ENCODE measurements at places on chromosomes 2 and 18. TPM values are rescaled to one million over a fixed set of nuclear protein-coding genes. Genes with fewer than 3 reads are reported as not detected.

DNA sequence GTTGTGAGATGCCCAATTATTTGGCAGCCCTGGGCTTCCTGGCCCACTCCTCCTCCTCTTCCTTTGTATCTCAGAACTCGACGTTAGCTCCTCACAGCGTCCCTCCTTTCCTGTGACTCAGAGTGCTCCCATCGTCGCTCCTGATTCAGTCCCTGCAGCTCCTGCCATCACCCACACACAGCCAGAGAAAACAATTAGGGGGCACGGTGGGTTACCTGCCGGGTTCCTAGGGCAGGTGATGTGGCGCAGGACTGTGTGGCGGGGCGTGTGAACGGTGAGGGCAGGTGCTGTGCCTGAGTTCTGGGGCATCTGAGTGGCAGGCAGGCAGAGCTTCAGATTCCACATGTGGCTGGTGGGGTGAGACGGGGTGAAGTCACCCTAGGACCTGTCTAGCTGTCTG is 42.6 kb downstream of the GLI2 start:
- DNase-seq: no peak

GRCh38 chr2:109204412-109204811 is 75.4 kb downstream of the SH3RF3 start:
- no peak for DNase-seq

DSG3 gene
- not detected for total RNA-seq

DNA sequence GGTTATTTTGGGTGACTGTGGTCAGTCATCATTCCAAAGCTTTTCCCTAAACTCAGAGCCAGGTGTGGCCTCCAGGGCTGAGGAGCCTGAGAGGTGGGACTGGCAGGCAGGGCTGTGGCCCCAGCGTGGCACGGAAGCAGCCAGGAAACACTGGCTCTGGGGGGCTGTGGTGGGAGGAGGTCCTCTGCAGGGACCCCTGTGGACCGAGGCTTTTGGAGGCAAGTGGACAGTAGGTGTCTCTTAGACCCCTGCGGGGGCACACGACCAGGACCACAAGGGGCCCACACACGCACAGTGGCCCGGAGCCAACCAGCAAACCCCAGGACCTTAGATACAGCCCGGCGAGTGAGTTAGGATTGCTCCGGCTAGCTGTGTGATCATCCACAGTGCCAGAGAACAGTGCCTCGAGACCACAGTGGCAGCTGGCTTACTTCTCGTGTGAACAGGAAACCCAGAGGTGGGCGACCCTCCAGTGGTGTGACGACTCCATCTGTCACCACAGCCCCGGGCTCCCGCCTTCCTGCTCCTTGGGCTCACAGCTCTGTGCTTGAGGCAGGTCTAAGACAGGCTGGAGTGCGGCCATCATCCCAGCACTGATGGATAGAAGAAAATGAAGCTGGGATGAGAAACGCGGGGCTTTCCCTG is 1.6 kb upstream of the RTP5 start:
- DNase-seq: no peak

GRCh38 chr2:6944555-6944954 is 27.3 kb downstream of the RNF144A start:
- DNase-seq: no peak

DNA sequence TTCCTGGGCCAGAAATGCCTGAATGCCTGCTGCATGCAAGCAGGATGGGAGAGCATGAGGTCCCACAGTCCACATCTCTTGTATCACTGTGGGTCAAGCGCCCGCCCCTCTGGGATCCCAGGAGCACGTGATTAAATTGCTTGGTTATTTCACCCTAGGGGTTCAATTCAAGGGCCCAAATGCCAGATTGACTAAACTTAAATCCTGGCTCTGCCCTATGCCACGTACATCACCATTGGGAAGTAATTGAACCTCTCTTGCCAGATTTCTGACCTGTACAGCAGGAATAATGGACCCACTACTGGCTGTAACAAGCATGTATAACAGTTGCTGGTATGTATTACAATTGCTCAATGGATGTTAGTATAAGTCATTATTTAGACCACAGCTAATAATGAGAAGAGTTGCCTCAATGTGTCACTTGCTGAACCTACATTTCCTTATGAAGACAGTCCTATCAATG is 19.9 kb downstream of the FHL2 start:
- DNase-seq: no peak

- DNase-seq: no peak
Observed at GRCh38 chr2:47950340-47951301, 44.3 kb upstream of the FBXO11 start.

DNA sequence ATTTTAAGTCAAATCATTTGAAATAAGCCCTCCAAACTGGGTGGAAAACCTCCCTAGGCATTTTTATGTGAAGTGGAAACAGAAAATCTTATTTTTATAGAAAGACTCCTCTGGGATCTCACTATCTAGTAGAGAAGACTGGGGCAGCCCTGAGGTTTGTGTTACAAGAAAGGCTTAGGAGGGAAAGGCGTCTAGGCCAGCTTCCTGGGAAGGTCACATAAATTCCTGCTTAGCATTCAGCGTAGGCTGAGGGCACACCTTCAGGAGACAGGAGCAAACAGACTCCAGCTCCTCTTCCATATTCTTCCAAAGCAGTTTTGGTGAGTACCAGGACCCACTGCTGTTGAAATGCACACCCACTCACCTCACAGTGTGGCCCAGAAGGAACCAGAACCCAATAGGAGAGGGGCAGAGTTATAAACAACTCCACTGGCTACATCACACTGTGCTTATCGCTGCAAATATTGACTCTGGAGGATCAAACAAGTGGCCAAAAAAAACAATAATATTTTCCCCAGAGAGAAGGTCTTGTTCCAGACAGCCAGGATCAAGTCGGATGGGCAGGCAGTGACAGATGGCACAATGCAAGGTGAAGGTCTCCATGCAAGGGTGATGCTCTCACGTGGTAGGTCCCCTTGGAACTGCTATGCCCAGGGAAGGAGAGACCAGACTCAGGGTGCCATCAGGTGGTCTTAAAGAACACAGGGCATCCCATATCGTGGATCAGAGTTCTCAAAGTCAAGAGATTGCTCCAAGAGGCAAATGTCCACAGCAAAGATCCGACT is 17.7 kb upstream of the IGFBP2 start:
- DNase-seq: no peak

- DNase-seq: no peak
Observed at GRCh38 chr2:190837952-190838361, 42.7 kb upstream of the GLS start.

DNA sequence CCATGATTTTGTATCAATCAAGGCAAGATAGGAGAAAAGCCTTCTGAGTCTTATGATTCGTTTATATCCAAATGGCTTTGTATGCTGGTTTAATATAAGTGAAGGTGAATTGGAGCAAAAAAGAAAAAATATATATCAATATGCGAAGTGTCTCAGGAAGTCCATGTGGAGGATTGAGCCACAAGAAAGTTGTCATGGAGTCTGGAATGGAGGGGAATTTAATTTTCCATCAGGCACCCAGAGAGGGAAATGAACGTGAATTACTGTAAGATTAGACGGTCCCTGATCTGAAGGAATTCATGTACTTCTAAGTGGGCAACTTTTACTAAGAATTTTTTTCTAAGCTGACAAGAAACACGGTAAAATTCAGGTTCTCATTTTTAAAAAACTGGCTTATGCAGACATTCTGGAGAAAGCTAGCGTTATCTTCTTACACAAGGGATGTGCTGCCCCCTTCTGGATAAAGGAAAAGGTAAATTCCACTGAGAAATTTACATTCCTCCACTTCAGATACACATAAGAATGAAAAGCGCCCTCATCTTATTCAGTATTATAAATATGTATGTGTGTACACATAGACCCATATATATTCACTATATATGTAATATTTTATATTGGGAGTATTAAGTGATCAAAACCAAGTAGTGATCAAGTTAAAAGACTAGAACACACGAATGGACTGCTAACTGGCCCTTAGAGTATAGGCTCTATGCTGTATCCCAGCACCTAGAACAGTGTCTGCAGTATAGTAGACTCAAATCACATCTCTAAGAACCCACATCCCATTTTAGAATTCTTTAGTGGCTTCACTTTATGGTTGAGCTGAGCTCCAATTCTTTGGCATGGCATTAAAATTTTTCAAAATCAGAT is 289.0 kb upstream of the TFPI start:
- no peak for DNase-seq

TEKT4 gene
- total RNA-seq: 0.34 TPM

DNA sequence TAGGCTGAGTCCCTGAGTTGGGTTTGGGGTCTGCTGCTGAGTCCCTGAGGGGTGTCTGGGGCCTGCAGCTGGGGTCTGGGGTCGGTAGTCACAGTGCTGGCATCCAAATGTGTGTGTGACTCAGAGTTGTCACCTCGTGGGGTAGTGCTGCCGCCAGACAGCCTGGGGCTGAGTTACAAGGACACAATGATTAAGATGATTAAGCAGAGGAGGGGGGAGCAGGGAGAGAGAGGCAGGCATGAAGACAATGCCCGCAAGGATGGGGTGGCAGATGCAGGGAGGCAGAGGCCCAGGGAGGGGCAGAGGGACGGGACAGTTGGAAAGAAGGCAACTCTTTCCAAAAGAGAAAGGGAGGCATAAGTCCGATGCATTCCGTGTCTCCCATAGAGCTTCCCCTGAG is 120.2 kb downstream of the CELF4 start:
- DNase-seq: no peak

DNA sequence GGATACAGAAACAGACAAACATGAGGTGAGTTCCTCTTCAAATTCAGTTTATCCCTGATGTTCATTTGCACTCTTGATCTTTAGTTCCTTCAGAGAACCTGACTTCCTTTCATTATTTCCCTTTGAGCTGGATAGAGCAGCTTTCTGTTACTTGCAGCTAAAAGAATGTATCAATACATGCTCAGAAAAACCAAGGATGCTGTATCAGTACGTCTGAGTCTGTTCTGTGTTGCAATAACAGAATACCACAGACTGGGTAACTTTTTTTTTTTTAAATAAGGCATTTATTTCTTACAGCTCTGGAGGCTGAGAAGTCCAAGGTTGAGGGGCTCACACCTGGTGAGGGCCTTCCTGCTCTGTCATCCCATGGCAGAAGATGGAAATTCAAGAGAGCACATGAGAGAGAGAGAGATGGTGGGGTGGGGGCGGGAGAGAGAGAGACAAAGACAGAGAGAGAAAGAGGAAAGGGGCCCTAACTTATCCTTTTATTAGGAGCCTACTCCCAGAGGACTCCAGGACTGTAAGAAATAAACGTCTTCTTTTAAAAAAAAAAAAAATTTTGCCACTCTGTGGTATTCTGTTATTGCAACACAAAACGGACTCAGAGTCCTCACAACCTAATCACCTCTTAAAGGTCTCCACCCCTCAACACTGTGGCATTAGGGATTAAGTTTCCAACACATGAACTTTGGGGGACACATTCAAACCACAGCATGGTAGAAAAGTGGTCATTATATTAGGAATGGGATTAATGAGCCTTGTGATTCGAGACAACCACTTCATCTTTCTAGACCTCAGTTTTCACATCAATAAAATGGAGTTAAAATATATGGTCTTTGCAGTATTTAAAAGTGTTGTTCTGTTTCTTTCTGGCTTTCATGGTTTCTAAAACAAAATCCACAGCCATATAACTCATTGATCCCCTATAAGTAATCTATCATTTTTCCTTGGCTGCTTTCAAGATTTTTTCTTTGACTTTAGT is 18.4 kb upstream of the SELENOI start:
- no peak for DNase-seq

All from progenitor cell of endocrine pancreas (in vitro differentiated cells).